ENCODE measurements at places on chromosomes 1 and 21.

DNA sequence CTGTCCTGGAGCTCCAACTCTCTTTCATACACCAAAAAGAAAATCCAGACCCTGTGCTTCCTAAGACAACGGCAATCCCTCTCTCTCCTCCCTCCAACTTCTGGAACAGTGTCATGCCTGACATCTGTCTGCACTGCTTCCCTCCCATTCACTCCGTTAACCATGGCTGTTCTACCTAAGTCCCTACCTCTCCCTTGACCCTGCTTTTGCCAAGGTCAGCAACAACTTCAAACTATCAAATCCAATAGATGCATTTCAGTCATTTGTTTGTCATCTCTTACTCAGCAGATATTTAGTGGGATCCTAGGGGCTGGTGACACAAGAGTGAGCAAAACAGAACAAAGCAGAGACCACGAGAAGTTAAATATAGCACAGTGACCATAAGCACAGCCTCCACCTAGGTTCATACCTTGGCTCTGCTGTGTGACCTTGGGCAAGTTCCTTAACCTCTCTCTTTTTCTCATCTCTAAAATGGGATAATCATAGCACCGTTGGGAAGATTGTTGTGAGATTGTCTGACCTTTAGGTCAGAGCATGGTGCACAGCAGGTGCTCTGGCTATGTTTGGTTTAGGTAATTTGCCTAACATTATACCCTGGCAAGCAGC lies 88.9 kb downstream of the TMEM53 start:
- no peak for DNase-seq

- DNase-seq, result no peak
These were observed 24.2 kb downstream of the RSPH1 start for GRCh38 chr21:42471716-42472330.

DNA sequence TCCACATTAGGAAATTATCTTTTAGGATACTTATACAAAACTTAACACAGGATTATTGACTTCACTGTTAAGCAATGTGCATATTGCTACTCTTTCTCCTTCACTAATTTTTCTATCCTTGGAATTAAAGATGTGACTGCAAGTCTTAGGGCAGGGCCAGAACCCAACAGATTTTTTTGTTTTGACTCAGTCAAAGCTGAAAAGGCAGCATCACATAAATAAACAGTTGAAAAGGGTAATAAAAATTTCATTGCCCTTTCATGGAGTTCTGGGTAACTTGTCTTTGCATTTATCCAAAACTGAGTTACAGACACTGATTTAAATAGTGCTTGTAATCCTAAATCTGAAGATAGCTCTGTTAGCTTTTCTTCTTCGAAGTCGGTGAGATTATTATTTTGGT lies 1.9 kb upstream of the TMEM35B start:
- DNase-seq, result no peak

DNA sequence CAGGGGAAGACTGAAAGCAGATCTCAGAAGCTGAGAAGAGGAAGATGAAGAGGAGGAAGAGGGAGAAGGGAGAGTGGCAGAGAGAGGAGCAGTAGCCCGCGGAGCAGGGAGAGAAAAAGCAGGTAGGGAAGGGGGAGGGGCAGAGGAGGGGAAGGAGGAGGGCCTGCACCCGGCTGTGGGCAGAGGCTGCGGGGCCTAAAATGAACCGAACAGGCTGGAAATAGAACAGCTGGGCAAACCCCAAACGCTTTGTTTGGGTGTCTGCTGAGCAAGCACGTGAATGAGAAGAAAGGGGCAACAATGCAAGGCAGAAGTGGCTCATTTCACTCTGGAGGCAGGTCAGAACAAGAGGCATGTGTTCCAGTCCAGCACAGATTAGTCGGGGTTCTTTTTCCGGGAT lies 33.5 kb downstream of the KCNC4 start:
- DNase-seq, result no peak

- DNase-seq, result no peak
These were observed 758 bp upstream of the SPRR5 start for GRCh38 chr1:152946248-152946647.

DNA sequence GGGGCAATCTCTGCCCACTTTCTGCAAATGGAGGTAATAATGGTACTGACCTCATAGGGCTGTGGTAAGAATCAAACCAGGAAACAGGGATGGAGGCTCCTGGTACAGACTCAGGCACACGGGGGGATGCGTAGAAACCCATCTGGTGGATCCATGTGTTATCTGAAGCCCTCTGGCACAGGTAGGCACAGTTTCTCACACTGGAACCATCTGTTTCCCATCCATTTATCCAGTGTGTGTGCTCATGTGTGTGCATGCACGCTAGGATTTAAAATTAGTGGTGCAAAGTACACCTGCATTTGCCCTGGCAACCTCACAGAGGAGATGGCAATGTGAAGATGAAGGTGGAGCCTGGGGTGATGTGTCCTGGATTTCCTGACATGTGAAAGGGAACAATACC lies 103.3 kb downstream of the RAVER2 start:
- DNase-seq, result no peak

Data from AG09319 (cell line).